CD4-positive, alpha-beta T cell treated with Interferon alpha-2 for 1 hour (primary cell): ENCODE measurements at places on chromosomes 3 and 15.
A peak's percentile ranks its signal among the peaks of the same experiment; 100 is the strongest.

DNA sequence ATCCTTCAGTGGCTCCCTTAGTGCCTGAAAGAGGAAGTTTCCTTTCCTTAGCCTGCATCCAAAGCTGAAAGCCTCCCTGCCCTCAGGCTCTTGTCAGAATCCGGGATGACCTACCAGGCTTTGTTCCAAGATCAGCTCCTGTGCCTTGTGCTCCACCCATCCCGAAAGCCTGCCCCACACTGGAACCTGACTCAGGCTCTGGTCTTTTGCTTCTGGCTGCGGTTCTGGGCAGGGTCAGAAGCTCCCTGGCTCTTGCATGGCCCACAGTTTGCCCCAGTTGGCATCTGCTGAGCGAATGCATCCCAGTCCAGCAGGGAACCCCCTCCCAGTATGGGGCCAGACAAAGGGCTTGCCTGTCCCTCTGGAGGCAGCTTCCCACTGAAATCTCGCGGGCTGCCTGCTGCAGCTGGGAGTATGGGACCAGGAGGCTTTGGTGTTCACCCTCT lies 25.9 kb upstream of the KIF23 start:
- no peak for DNase-seq

DNA sequence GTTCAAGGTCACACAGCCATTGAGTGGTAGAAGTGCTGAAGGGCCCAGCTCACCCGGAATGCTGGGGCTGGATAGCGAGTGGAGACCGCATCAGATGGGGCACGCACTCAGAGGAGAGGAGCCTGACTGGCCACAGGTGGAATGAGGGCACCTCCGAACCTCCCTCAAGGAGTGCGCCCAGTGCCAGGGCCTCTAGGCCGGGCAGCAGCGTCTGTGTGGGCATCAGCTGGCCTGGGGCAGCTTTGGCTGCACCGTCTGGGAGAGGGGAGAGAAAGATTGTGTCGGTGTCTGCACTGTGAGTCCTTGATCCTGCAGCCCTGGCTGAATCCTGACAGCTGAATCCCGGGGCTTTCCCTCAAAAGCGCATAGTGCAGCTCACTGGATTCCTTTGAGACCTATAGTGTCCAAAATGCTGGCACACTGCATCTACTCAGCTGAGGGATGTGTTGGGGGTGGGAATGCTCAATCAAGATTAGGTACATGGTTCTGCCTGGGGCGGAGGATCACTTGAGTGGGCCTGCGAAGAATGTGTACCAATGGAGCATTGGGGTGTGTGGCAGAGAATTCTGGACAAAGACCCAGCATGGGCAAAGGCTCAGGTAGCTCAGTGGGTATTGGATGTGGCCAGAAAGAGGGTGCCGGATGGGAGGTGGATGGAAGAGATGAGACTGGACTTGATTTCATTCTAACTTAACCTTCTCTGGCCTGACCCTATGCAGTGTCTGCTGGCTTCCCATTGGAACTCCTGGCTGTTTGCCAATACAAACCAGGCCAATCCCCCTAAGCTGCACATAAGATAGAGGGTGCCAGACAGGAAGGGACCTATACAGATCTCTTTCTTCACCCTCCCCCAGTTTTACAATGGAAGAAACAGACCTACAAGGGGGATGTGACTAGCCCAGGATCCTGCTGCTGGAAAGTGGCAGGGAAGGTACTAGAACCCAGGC lies 950 bp downstream of the ANKDD1A start:
- DNase-seq, result no peak

DNA sequence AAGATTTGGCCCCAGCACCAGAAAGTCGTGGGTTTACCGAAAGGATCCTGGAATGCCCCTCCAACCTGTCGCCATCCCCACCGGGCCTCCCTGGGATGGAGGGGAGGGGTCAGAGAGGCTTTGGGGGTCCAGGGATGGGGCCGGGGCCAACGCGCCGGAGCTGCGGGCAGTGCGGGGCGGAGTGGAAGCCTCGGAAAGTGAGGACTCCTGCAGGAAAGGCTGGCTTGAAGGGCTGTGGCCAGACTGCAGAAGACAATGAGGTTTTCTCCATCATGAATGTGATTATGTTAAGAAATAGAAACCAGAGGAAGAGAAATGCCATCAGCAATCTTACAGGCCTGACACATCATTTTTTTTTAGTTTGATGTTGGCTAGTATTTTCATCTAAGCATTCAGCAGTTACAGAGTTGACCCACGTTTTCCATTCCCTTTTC lies 738 bp downstream of the YEATS2 start:
- DNase-seq, result peak; percentile 32

- DNase-seq, result no peak
Measured at GRCh38 chr15:77402740-77403379, 17.0 kb downstream of the PEAK1 start.

- DNase-seq, result no peak
Measured at GRCh38 chr15:32750979-32751378, 33.2 kb downstream of the GREM1 start.
